HEK293T (cell line): ENCODE measurements at places on chromosomes 4 and X.
A peak's percentile ranks its signal among the peaks of the same experiment; 100 is the strongest.

DNA sequence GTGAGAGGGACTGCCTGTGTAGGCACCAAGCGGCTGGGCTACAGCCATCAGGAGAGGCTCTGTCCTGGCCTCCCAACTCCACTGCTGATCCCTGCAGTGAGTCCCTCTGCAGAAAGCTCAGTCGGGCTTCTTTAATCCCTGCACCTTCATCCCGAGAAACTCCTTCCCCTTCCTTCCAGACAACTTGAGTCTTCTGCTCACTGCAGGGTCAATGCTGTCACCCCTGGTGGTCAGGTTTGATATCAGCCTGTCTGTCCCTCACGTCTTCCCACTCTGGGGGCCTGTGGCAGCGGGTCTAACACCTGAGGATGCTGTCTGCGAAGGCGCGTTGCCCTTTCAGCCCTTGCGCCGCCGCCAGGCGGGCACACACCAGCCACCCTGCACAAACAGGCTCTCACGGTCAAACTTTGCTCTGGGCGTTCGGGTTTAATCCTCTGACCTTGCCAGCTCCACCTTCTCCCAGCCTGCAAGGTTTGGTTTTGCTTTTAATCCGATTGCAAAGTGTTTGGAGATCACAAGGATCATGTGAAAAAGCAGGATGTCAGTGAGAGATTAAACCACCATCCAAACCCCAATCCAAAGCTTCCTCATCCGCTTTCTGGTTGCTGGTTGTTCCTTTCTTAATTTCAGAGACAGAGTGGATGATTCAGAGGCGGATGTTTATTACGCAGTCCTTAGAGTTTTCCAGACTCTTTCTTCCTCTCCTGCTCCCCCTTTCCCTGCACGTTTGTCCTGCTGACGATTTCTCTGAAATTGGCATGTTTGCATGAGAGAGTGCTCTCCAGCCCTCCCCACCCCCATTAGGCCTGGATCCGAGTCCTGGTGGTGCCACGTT is 74.8 kb upstream of the SLC34A2 start:
- DNase-seq, result no peak

- no peak for DNase-seq
Measured at GRCh38 chrX:127129510-127129909, 310.0 kb downstream of the PRR32 start.

- no peak for DNase-seq
Measured at GRCh38 chr4:8194306-8195242, 4.5 kb upstream of the SH3TC1 start.

DNA sequence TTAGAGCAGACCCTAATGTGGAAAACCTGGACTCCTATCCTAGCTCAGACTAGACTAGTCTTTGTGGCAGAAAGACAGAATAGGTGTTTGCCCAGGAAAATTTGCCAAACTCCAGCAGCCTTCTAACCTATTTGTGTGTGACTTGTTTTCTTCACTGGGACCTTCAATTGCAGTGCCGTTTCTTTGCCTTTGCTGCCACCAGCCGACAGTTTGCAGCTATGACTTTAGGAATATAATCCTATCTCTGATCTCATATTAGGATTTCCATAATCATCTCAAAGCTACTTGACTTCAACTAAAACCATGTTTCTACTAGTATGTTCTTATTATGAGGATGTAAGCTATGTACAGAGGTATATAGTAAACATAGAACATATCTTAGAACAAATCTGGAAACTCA is 60.2 kb upstream of the PGAM4 start:
- DNase-seq, result peak; percentile 59

- DNase-seq, result no peak
Measured at GRCh38 chrX:48715072-48715471, 18.5 kb downstream of the SUV39H1 start.

- DNase-seq, result no peak
Measured at GRCh38 chrX:71067089-71067488, 1.0 kb downstream of the SNX12 start.

- DNase-seq, result no peak
Measured at GRCh38 chrX:3165808-3166207, 124.5 kb downstream of the ARSF start.

DNA sequence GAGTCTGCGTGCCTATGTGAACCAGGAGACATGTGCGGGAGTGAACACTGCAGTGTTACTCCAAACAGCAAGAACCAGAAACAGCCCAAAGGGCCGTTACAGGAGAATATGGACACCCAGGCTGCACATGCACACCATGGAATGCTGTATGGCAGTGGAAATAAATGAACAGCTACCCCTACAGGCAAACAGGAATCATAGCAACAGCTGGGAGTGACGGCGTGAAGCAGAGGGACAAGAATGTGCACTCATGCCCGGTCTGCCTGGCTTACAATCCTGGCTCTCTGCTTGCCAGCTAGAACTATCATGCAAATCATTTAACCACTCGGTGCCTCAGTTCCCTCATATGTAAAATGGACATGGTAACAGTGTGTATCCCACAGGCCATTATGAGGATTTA is 16.6 kb downstream of the GPKOW start:
- peak; percentile 55 for DNase-seq

DNA sequence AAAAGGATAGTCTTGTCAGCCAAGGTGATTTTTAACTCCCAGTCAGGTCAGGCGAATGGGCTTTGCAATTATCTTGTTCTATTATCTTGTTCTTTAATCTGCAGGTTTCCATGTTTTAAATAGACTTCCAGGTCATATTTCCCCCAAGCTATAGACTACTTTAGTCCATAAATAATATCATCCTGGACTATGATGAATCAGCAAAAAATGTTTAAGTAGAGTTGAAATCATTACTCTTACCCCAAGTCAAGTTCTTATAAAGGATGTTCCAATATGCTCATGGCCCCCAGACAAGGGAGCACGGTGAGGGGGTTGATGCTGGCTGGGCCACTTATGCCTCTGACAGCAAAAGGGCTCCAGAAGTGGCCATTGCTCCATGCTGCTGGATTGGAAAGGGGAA is 75.1 kb downstream of the SLC2A9 start:
- no peak for DNase-seq

DNA sequence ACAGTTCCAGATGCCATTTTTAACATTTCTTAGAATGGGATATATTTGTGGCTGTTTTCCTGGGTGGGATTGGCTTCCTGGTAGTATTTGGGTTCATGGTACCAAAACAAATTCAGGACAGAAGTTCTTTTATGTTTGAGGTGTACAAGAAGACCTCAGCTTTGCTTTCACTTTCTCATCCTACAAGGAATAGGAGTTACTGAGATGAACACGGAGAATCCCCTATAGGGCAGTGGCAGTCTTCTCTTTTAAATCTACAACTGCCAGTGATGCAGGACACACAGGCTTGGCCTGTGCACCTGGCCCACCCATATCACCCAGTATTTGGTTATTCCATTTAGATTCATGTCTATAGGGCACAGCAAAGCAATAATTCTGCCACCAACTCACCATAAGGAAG is 35.2 kb downstream of the SLC10A7 start:
- DNase-seq, result no peak

- no peak for DNase-seq
Measured at GRCh38 chr4:107164962-107165475, 128.9 kb upstream of the DKK2 start.
